ENCODE measurements at places on chromosomes 1 and 21.
A peak's percentile ranks its signal among the peaks of the same experiment; 100 is the strongest.

DNA sequence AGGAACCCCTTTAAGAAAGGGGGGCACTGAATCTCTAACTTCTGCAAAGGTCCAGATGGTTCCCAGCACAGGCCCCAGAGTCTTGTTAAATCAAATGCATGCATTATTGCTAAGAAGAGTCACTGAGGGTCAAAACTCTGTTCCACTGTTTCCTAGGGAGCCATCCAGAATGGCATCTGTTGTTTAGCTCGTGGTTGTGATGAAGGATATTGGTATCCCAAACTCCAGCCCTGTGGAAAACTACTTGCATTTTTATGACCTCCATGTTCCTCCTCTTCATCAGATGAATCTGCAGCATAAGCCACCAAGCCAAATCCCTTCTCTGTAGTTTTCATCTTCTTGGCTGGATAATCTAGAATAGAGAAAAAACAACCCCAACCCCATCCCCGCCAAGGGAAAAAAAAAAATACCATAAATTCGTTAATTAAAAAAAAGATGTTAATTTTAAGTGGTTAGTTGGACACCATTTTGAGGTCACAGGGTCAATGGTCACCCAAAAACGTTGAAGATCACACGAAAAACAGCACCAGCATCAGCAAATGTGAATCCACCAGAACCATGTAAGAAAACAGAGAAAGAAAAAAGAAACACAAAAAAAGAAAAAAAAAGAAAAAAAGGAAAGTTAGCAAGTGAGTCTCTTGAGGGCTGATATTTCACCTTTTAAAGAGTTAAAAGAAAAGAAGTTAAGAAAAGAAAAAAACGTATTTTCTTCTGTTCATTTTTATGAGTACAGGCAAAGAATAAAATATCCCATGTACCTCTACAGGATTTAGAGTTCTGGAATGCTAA is 3.0 kb upstream of the RIT1 start:
- no peak for DNase-seq

DNA sequence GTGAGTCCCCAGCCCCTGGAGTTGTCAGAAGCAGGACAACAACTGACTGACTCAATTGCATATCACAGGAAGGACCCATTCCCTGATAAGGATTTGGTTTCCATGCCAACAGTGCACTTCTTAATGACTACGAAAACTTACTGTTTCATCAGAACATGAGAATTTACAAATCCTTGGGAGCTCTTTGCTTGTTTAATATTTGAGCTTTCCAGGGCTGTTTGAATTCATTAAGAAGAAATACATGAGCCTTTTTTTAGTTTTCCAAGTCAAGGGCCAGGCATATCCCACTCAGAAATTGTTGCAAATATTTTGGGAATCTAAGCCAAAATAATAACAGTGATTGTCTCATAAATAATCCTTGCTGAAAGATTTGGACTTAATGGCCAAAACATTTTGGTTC is 27.2 kb upstream of the COL24A1 start:
- peak; percentile 53 for DNase-seq

- no peak for DNase-seq
Observed at GRCh38 chr21:44797775-44798174, 3.8 kb downstream of the UBE2G2 start.

DNA sequence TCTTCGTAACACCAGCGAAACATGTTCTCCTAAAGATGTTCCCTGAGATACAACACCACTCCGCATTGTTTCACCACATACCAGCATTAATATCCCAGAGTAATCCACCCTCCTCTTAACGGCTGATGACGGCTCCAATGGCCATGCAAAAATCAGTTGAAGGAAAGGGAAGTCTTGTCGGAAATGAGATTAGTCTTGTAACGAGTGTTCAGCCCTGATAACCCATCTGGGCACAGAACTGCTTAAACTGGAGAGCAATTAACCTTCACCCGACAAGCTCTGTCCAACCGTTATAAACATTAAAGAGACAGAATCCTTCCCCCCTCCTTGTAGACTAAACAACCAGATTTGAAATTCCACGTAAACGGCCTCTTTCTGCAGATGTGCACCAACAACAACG is 21.9 kb downstream of the ERG start:
- DNase-seq, result no peak

- DNase-seq, result peak; percentile 12
Observed at GRCh38 chr1:107480548-107481415, 339.9 kb downstream of the NTNG1 start.

GRCh38 chr1:247540581-247540980 is 4.3 kb upstream of the OR2C3 start:
- no peak for DNase-seq

GRCh38 chr1:101250222-101250621 is 13.4 kb downstream of the S1PR1 start:
- DNase-seq, result no peak

GRCh38 chr1:50700621-50701020 is 259.4 kb downstream of the FAF1 start:
- DNase-seq, result peak; percentile 6

DNA sequence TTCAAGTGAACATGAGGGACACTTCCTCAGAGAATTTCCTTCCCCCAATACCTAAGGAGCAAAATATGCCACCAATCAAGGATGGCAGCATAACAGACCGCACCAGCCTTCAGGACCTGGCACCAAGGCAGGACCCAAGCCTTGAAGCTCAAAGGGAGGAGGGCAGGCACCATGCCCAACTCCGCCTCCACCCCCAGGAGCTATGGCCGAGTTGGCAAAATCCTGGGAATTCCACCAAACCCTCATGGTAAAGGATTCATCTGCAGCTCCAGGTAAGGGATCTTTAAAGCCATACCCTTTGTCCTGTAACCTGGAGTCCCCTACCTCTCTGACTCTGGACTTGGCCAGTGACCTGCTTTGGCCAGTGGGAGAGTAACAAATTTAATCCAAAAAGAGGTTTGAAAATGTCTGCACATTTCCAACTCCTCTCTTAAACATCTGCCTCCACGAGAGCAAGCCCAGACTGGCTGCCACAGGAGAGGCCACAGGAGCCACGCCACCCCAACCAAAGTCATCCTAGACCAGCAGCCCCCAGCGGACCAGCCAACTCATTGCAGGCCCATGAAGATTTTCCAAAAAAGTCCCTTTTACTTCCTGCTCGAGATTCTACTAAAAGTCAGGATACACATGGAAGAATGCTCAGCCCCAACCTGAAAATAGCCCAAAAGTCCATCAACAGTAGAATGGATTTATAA is 41.9 kb downstream of the NPHP4 start:
- no peak for DNase-seq

DNA sequence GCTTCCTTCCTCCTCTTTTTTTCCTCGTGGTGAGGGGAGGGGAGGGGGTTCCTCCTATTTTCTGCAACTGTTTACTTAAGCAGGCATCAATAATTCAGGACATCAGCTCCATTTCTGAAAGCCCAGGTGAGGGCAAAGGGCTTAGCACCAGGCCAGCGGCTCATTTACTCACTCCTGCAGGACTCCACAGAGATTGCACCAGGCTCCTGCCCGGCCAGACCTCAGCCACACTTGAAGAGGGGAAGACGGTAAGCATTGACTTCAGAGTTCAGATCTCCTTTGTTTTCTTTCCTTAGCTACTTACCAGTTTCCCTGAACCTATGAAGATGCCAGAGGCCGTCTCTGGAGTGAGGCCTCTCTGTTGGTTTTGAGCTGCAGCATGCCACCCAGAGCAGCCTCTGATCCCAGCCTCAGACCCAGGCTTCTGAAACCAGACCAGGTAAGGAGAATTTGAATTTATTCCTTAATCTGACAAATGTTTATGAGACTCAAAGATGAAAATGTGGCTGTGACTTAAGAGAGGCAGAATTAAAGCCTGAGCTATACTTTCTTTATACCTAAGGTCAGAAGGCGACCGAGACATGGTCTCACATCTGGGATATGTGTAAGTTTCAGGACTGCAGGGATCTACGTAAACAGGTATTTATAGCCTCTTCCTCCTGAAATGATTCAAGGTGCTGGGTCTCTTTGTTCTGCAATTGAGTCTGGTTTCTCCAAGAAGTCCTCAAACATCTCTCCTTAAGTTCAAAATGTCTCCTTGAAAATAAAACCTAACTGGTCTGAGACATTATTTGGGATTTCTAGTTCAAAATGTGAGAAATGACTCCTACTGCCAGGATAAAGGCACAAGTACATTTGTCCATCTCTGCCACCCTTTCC is 272.5 kb upstream of the RUNX1 start:
- DNase-seq, result no peak
